T-cell (primary cell): ENCODE measurements at places on chromosomes 12 and 14. TPM values are rescaled to one million over a fixed set of nuclear protein-coding genes. Genes with fewer than 3 reads are reported as not detected.

SLC25A47 gene
- 0.16 TPM for total RNA-seq

DNA sequence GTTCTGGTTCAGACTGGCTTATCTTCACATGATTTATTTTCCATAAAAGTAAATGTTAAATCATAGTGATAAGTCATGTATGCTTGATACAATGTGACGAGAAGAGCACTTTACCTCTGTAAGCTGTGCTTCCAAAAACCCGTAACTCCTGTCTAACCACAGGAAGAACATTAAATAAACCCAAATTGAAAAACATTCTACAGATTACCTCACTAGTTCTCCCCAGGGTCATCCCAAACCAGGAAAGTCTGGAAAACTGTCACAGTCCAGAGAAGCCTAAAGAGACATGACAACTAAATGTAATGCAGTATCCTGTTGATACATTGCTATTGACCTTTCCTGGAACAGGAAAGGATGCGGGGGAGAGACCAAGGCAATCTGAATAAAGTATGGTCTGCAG lies 32.5 kb upstream of the DUSP6 start:
- no peaks in the 10 kb centered on the region for H3K27me3 ChIP-seq
- peaks cover 2% of the 10 kb centered on the region for H3K4me1 ChIP-seq
- H3K27ac ChIP-seq = no peak overlapping the region
- H3K36me3 ChIP-seq = no peaks in the 10 kb centered on the region

DNA sequence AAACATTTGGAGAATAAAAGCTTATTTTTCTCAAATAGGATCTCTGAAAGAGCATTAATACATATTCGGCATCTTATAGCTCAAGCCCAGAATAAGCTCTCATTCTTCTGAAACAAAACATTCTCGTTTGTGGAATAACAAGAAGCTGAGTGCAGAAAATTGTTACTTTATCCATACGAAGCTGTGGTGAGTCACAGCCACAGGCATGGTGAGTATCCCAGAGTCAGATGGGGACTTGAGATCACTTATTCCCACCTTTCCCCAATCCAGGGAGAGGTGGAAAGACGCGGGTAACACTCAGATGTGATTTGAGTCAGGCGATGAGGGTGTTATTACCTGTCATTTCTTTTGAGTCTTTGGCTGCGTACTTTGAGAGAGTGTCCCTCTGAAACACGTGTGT lies 214.6 kb upstream of the TMEM132C start:
- no peak overlapping the region for H3K4me3 ChIP-seq
- DNase-seq = no peak
- H3K36me3 ChIP-seq = no peaks in the 10 kb centered on the region
- H3K27me3 ChIP-seq = no peaks in the 10 kb centered on the region
- H3K4me1 ChIP-seq = no peaks in the 10 kb centered on the region
- H3K27ac ChIP-seq = no peak overlapping the region

GRCh38 chr12:100484891-100485471 lies 11.3 kb downstream of the NR1H4 start:
- H3K4me1 ChIP-seq = no peaks in the 10 kb centered on the region
- no peak overlapping the region for H3K4me3 ChIP-seq
- no peak overlapping the region for H3K27ac ChIP-seq
- no peak for DNase-seq
- H3K27me3 ChIP-seq = no peaks in the 10 kb centered on the region

GRCh38 chr14:63045234-63045611 lies at the start of gene KCNH5:
Gene KCNH5, minus strand, starts transcription at chr14:63045458. Its CDS starts 272 bp downstream, at chr14:63045186.
- H3K4me1 ChIP-seq = no peaks in the 10 kb centered on the region
- no peaks in the 10 kb centered on the region for H3K36me3 ChIP-seq
- DNase-seq = no peak
- H3K27ac ChIP-seq = no peak within 1 kb of the TSS
- H3K4me3 ChIP-seq = no peak within 1 kb of the TSS

- no peak for DNase-seq
- no peak overlapping the region for H3K27ac ChIP-seq
- no peak overlapping the region for H3K4me3 ChIP-seq
- peaks cover 8% of the 10 kb centered on the region for H3K27me3 ChIP-seq
Observed at GRCh38 chr12:95796225-95796981, 5.8 kb upstream of the NTN4 start.

DNA sequence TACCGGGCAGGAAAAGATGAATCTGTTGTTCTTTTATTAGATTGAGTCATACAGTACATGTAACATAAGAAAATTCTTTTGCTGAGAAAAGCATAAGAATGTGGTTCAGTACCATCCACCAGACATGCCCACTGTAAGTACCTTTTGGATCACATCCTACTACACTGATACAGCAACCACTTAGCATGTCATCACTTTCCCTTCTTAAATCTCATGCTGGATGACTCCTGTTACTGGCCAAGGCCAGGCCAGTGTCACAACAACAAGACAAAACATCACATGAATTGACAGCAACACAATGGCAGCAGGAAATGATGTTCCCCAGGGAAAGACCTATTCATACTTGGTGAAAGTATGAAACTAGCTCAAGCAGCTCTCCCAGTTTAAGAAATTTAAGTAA lies 46.4 kb downstream of the STXBP6 start:
- H3K4me3 ChIP-seq = no peak overlapping the region
- no peaks in the 10 kb centered on the region for H3K4me1 ChIP-seq
- H3K36me3 ChIP-seq = no peaks in the 10 kb centered on the region
- no peak overlapping the region for H3K27ac ChIP-seq
- no peak for DNase-seq

GRCh38 chr12:49054096-49054495 lies 6.5 kb downstream of the KMT2D start:
- no peak overlapping the region for H3K4me3 ChIP-seq
- DNase-seq = no peak
- no peak overlapping the region for H3K27ac ChIP-seq
- H3K27me3 ChIP-seq = no peaks in the 10 kb centered on the region
- peaks cover 37% of the 10 kb centered on the region for H3K4me1 ChIP-seq

KRT73 gene
- 6.8 TPM for total RNA-seq
